ENCODE measurements at places on chromosomes 1 and 21.

- no peak for DNase-seq
Observed at GRCh38 chr1:232851532-232851931, 46.3 kb downstream of the MAP10 start.

DNA sequence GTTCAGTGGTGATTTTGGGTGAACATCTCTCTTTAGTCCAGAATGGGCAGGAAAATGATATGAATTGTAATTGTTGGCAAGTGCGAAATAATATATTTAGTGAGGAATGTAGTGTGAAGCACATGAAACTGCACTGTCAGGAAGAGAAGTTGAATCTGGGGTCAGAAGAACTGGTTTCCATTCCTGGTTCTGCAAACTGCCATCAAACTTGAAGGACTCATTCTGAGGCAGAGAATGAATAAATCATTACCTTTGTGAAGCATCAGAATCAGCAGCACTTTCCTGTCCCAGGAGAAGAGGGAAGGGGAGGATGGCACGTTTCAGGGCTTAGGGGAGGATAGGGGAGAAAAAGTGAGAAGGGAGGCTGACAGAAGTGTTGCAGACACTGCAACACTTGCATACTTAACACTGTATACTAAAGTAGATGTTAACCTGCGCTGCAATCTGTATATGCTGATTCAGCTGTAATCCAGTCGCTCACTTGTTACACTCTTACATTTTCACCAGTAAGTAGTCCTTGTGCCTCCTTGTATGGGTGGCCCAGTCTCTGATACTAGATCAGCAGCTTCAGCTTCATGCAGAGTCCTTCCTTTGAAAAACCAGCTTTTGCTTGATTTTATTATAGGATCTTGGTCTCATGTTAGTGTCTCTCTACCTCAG, 10.5 kb upstream of the RPTN start:
- DNase-seq: no peak

DNA sequence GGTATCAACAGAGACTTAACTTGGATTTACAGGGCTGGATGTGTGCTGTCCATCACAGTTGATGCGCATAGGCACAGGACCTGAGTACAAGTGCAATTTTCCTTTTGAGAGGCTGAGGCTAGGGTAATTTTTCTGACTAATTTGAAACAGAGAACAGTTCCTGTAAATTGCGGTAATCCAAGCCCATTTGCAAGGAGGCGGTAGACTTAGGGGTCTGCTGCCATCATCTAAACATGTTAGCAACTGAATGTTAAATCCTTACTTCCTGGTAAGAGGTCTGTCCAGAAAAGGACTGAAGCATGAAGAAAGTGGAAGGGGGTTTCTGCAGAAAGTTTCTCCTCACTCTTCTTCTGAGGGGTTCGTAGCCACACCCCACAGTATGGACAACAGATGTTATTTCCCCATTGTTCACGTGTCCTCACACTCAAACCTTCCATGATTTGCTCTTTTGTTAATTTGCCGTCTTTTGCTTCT, 23.7 kb upstream of the C1orf198 start:
- no peak for DNase-seq

GRCh38 chr1:156823210-156823790, 6.7 kb upstream of the SH2D2A start:
- no peak for DNase-seq

- no peak for DNase-seq
Observed at GRCh38 chr1:40986956-40987355, 7.5 kb downstream of the CTPS1 start.

- DNase-seq: no peak
Observed at GRCh38 chr1:19844731-19845495, 29.8 kb upstream of the RNF186 start.

- no peak for DNase-seq
Observed at GRCh38 chr1:226951286-226952117, 11.4 kb downstream of the COQ8A start.

- DNase-seq: no peak
Observed at GRCh38 chr1:159669338-159669737, 45.1 kb downstream of the CRP start.

DNA sequence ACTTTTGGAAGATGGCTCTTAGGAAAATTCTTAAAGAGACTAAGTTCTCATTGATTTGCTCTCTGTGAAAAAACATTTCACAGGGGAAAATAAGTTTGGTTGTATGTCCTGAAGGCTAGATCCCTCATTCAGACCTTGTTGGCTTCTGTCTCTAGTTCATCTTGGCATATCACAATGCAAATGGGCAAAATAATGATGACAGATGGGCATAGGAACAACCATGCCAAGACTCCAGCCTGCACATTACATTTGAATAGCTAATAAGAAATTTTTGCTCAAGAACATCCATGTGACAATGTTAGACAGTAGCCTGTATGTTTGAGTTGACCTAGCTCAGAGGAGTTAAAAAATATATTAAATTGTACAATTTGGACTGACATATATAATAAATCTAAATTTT, 292.9 kb downstream of the PLA2G4A start:
- DNase-seq: no peak

GRCh38 chr1:225899044-225899925, 10.3 kb upstream of the LEFTY1 start:
- no peak for DNase-seq

DNA sequence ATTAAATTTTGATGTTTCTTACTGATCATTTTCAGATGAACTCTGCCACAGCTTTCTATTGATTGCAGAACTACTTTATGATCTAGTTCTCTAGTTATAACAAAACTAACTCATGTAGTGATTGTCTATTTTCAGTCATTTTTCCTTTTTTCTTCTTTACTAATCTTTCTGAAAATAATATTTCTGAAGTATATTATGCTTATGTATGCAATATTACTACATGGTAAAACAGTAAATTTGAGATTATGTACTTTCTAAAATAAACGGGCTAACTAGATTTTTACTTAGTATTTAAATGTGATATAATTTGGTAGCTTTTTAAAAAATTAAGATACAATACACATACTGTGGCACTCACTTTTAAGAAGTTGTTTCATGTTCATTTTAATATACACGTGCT, 7.6 kb downstream of the TSNAX start:
- no peak for DNase-seq

GRCh38 chr1:20413136-20413775, 72.8 kb downstream of the CAMK2N1 start:
- DNase-seq: no peak

DNA sequence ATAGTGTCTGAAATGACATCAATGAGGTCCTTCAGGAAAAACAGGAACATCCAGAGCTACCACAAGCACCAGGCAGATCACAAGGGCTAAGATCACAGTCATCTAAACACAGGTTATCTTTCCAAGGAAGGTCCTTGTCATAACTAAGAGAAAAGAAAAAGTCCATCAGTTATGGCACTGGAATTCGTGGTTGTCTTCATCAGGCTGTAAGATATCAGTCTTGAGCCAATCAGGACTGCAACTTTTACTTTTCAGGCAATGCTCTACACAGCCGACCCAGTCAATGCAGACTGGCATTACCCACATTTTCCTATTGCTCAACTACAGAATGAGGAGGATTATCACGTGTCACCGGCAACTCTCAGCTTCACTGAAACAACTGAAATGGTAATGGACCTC, 26.4 kb downstream of the SORT1 start:
- DNase-seq: no peak

GRCh38 chr21:25179116-25179515, 428.2 kb downstream of the MRPL39 start:
- no peak for DNase-seq

DNA sequence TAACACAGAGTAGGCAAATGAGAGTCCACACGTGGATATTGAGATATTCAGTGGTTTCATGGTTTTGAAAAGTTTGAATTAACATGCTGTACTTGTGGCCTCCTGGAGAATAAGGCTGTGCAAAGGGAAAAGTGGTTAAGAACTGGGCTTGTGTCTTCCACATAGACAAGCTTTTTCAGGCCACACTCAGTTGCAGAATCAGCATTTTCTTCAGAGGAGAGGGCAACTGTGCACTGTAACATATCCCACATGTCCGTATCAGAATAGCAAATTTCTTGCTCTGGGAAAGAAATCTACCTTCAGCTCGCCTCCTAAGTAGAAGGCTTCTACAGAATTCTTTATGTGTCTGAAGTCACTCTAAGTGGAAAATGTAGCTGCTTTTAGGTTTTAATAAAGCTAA, 84.9 kb downstream of the ZC3H11B start:
- no peak for DNase-seq

- no peak for DNase-seq
Observed at GRCh38 chr1:201307231-201307630, 23.9 kb downstream of the PKP1 start.

GRCh38 chr1:12648741-12649140, 4.9 kb downstream of the AADACL4 start:
- DNase-seq: no peak

GRCh38 chr1:52556641-52557360, 3.9 kb upstream of the TUT4 start:
- no peak for DNase-seq

- DNase-seq: no peak
Observed at GRCh38 chr1:34131396-34132160, 33.5 kb downstream of the CSMD2 start.

DNA sequence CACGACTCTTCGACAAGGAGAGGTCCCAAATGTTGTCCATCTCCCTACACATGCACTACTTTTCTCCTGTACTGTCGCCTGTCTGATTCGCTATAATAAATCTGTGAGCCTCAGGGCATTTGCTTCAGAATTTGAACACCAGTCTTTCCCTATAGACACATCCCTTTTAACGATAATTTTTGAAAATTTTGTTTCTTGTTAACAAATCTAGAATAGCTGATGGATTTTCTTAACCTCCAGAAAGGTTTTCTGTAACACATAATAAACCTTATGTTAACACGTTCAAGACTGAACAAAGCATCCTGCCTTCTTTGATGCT, 704 bp downstream of the CAPZA1 start:
- no peak for DNase-seq

DNA sequence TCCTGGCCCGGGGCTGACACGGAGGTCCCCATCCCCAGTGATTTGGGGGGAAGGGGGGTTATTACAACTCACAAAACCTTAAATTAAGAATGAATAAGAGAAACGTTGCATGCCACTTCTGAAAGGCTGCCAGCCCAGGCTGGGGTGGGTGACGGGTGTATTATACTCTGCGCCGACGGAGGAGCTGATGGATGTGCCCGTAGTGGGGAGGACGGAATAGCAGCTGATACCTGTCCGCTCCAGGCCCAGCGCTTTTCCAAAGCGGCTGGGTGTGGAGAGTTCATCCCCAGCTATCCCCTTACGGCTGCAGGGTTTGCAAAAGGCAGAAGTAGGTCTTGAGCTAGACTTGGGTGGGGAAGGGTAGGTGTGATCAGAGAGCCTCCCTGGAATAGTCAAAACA, 63.8 kb upstream of the CASZ1 start:
- no peak for DNase-seq

DNA sequence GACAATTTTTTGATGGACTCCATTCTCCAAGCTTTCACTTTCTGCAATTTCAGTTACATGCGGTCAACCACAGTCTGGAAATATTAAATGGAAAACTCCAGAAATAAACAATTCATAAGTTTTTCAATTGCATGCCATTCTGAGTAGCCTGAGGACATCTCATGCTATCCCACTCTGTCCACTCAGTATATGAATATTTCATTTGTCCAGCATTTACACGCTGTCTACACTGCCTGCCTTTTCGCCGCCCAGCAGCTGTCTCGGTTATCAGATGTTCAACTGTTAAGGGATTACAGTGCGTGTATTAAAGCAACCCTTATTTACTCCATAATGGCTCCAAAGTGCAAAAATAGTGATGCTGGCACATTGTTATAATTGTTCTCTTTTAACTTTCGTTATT, 116.3 kb downstream of the ADSS2 start:
- DNase-seq: no peak

DNA sequence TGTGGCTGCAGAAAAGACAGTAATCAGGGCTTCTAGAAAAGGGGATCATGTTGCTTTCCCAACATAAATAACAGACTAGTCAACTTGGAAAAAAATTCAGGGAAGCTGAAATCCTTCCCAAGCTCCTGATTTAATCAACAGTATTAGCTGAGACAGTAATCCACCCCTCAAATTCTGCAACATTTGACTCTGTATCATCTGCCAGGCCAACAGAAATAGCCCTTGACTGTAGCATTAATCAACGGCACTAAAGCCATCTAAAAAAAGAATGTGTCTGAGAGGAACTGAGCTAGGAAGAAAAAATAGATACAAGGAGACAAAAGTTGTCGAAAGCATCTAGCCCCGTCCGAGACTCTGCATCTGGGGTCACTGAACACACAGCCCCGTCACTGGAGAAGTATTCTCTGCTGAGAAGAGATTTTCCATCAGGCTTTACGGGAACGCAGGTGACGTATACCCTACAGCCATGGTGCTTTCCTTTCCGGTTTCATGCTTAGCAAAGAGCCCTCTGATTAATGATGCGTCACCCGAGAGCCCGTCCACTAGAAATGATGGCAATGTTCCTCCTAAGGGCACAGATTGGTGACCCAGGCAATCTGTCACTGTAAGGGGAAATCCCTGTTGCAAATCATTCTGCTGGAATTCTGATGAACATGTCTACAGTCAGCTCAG, 42.1 kb upstream of the TP53BP2 start:
- no peak for DNase-seq
